ENCODE measurements at places on chromosomes 2 and 18.

GRCh38 chr2:18491577-18491976 is 68.9 kb downstream of the RDH14 start:
- no peak for DNase-seq

DNA sequence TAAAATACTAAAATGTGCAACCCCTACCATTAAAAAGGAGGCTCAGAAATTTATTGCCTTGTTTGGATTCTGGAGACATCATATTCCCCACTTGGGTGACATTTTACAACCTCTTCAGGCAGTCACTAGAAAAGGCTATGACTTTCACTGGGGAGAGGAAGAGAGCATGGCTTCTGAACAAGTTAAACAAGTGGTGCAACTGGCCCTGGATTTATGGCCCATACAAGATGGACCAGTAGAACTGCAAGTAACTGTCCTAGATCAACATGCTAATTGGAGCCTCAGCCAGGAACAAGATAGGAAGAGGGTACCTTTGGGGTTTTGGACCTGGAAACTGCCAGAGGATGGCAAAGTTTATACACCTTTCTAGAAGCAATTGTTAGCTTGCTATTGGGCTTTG is 4.0 kb upstream of the DSG2 start:
- DNase-seq, result no peak

DNA sequence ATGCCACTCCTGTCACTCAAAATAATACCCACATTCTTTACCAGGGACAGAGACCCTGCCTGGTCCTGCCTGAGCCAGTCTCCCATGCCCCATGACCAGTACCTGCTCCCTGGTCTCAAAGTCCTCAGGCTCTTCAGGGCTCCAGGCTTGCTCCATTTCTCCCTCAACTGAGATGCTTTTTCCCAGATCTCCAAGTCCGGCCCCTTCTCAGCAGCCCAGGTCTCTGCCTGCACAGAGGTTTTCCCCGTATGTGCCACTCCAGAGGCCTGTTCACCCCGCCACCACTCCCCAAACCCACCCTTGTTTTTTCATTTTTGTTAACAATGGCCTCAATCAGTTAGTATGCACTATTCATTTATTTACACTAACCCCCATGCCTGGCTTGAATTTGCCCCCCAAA is 499.5 kb upstream of the MYT1L start:
- no peak for DNase-seq

DNA sequence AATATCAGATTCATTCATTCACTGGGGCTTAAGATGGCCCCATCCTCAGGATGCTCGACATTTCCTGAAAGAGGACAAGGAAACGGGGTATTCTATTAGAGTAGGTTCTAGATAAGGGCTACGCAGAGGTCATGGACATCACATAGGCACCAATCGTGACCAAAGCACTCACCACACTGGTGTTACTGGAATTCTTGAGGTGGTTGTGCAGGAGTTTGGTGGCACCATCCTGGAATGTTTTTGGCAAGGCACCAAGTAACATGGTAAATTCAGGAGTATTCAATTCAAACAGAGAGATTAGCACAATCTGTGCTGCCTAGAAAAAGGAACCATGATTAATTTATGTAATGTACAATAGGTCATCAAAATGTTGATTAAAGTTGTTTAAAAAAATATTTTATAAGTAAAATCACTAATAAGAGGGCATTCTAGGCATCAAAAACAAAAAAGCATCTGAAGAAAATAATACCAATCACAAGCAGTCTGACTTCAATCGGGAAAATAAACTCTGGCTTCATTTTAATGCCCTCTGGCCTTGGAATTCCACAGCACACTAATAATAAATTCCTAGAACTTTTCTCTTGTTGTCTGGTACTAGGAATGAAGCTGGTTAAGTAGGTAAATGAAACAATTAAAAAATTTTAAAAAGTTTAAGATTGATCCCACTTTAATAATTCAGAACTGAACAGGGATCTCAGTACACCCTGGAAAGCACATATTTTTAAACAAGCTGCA is 102.8 kb upstream of the TFCP2L1 start:
- DNase-seq, result no peak

- DNase-seq, result no peak
Measured at GRCh38 chr18:33184958-33185357, 255.6 kb downstream of the CCDC178 start.

DNA sequence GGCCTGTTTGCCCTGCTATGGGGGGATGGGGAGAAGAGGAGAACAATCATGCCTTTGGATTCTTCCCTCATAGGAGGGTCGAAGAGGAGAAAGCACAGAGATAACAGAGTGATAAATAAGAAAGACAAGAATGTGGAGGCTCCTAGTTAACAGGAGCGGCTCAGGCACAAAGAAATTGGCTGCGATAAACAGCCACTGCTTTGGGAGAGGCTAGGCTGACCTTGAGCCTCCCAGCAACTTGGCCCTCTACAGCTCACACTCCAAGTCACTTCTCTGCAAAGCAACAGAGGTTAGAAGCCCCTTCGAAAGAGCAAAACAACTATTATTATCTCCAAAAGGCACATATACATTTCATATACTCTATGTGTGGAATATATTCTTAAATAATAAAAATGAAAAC is 69.5 kb downstream of the ZBTB7C start:
- DNase-seq, result no peak

DNA sequence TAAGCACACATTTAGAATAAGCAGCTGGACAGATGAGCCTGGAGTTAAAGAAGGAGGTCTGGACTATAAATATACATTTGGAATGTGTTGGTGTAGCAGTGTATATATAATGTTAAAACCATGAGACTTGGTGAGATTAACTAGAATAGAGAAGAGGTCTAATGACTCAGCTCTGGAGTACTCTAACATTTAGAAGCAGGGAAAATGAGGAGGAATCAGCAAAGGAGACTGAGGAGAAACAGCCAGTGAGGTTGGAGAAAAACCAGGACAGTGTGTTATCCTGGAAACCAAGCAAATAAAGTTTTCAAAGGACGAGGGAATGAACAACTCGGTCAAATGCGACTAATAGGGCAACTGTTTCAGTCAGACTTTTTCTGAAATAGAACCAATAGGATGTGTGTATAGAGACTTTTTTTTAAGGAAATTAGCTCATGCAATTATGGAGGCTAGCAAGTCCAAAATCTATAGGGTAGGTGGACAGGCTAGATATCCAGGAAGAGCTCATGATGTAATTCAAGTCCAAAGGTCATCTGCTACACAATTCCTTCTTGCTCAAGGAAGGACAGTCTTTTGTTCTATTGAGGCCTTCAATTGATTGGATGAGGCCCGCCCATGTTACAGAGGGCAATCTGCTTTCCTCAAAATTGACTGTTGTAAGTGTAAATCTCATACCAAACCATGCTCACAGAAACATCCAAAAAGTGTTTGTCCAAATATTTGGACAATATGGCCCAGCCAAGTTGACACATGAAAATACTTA is 10.8 kb upstream of the SESTD1 start:
- DNase-seq, result no peak

DNA sequence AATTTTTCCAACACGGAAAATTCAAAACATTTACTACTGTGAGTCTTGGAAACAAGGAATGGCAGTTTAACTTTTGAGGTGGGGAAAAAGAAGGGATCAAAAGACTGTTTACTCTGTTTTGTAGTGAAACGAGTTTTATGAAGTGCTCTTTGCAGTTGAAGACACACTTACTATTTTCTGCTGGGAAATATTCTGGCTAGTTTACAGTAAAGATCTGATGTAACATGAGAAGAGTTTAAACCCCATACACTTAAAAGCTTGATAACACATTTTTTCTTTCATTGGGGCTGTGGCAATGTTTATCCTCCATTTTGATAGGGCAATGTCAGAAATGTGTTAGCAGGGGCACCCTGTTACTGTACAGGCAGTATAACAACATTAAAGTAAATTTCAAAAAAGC is 124.9 kb upstream of the SMAD7 start:
- no peak for DNase-seq

DNA sequence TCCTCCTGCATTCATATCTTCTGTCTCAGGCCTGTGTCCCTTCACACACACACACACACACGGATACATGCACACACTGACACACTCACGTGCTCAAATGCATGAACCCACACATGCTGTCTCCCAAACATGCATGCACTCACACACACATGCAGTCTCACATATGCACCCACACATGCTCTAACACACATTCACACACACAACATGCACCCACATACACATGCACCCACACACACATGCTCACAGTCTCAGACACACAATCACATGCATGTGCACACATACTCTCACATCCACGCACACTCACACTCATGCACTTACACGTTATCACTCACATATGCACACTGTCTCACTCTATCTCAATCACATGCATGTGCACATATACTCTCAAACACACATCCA is 1.9 kb upstream of the CD226 start:
- DNase-seq, result no peak

- DNase-seq, result no peak
Measured at GRCh38 chr2:161436411-161436810, 20.3 kb downstream of the TBR1 start.

DNA sequence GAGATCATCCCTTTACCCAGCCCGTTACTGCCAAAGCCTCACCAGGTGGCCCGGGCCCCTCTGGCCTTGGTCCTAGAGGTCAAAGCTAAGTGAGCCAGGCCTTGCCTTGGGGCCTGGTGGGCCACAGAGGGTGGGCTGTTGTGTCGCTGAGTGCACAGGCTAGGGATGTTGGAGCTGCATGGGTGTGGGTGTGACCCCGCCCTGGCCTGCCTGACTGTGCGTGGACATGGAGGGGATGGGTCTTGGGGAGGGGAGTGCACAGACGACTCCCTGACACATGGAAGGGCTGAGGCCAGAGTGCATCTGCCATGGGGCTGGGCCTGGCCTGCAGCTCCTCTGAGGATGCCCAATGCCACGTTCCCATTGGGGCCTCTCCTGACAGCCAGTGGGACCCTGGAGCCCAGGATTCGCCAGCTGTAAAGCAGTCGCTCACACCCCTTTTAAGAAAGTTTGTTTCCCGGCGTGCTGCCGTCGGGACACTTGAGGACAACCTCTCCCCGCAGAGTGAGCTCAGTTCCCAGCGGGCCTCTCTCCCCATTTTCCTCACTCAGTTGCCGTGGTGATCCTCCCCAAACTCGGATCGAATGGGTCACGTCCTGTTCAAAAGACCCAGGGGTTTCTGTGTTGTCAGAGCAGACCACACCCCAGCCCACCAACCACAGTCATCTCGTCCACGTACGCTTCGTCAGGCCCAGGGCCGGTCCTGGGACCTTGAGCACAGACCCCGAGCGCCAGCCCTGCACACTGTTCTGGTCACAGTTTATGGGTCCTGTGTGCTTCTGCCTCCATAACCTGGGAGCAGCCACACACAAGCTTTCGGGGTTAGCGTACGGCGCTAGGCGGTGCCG is 93.5 kb downstream of the NFATC1 start:
- DNase-seq, result peak; percentile 39

GRCh38 chr18:62751341-62751821 is 36.0 kb downstream of the PHLPP1 start:
- no peak for DNase-seq

- peak; percentile 44 for DNase-seq
Measured at GRCh38 chr2:239283961-239284795, 116.6 kb downstream of the HDAC4 start.

GRCh38 chr2:20674974-20675679 is 8.2 kb downstream of the GDF7 start:
- DNase-seq, result no peak

GRCh38 chr18:2002151-2002550 is 569.2 kb downstream of the METTL4 start:
- no peak for DNase-seq

GRCh38 chr2:150043172-150043500 is 444.3 kb downstream of the RND3 start:
- DNase-seq, result no peak

DNA sequence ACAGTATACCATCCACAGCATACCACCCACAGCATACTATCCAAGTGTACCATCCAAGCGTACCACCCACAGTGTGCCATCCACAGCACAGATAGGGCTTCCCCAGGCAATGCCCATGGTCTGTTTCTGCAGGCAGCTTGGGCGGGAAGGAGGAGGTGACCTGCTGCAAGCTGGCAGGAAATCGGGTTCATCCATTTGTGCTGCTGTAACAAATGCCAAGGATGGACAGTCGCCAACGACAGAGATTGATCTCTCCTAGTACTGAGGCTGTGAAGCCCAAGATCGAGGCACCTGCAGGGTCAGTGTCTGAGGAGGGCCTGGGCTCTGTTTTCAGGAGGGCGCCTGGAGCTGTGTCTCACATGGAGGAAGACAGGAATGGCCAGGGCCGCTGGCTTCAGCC is 93.6 kb upstream of the SNTG2 start:
- DNase-seq, result no peak

DNA sequence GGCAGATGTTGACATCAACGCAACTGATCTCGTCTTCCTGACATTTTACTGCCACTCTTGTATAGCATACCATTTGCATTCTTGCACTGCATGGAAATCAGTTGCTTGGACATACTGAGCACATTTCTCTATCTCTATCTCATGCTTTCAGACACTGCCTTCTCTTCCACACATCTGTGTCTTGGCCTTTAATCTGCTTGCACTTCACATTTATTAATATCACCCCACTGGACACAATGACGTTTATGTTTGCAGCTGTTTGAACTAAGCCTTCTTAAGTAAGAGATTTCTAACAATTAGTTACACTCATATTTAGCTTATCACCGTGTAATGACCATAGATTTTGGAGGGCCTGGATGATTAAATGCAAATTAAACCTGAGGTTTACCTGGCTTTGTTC is 229.8 kb upstream of the CDH19 start:
- DNase-seq, result no peak

DNA sequence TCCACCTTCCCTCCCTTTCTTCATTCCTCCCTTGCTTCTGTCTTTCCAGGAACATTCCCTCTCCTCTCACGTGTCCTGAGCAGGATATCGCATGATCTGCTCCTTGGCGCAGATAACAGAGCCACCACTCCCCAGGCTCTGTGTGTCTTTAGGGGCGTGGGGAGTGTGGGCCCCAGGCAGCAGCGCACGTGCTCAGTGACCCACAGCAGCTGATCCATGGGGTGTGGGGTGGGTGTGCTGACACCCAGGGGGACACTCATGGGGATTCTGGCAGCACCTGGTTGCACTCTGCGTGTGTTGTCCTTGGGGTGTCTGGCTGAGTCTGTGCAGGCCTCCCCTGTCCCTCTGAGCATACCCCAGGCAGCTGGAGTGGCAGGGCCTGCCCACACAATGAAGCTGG is 9.9 kb upstream of the FOSL2 start:
- no peak for DNase-seq

DNA sequence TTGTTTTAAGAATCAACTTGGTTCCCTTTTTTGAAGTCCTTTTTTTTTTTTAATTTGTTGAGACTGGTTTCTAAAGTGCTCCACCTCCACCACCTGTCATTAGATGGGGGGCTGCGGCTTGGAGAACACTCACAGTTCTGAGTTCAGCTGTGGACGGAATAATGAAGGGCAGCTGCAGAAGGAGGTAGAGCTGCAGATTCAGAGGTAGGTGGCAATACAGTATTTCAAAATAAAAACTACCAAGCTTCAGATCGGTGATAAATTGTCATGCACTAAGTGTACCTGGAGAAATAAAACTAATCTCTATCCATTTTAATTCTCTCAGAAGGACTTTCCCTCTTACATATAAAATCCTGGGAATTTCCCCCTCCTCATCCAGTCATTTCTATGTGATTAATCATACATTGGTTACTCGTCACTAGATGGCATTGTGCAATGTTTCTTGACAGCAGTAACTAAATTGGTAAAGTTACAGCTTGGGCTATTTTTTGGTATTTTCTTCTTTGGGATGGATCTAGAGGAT is 81.1 kb upstream of the SLC39A10 start:
- DNase-seq, result no peak

All from lower lobe of right lung (tissue), 2 donors.